Activated naive CD4-positive, alpha-beta T cell treated with anti-CD3 and anti-CD28 coated beads, Interleukin-2, amount 50 U/mL, for 72 hours (primary cell): ENCODE measurements at places on chromosomes 1 and 21.

DNA sequence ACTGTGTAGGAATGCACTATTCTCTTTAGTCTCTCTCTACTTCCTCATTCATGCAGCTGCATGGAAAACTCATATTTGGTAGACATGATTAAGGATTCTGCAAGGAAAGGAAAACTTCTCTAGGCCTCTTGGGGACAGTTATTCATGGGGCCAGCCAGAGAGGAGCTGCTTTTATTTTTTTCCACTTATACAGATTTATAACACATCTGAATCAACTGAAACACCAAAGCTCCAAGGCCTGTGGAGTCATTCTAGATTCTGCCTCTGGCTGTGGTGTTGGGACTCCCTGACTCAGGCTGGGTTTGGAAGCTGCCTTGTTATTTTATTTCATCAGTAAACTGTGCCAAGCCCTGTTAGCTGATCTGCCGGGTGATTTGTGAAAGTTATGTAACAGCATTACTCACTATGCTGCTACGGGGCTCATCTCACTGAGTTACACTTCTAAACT is 83.9 kb upstream of the EDEM3 start:
- no peak for DNase-seq

GRCh38 chr1:221078260-221078965 is 199.2 kb downstream of the HLX start:
- DNase-seq: no peak

DNA sequence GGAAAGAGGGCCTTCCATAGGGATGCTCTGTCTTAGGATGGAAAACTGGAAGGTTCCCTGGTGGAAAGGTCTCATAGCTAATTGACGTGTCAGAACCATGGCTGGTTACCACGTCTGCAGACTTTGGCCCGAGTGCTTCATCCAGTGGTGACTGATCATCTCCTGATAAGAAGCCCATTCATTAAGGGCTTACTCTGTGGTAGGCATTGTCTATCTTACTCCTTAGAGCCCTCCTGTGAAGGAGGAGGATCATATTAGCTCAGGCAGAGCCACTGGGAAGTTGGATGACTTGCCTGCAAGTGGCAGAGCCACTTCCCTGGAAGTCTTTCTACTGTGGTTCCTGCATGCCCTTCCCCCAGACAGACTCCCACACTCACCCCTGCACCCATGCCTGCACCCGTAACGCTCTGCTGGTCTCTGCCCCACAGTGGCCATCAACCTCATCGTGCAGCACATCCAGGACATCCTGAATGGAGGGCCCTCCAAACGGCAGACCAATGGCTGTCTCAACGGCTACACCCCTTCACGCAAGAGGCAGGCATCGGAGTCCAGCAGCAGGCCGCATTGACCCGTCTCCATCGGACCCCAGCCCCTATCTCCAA is 79.9 kb downstream of the UCK2 start:
- no peak for DNase-seq

DNA sequence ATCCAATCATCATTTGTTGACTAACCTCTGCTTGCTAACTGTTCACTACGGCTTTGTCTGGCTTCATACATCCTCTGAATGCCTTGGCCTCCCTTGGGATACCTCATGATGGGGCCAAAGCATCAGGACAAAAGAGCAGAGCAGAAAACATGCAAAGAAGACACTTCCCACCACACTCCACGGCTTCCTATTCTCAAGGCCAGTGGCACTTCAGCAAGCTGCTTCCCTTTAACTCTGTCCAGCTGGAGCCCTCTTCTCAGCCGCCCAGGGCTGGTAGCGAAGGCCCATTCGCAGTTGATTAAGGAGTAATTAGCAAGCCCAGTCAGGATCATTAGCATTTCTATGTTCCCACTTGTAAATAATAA is 224.3 kb upstream of the FGGY start:
- DNase-seq: no peak

GRCh38 chr1:26862781-26863684 is at the start of gene SFN:
TSS of gene SFN (plus strand) at chr1:26863149. CDS start at chr1:26863213, 64 bp downstream.
- no peak for DNase-seq

GRCh38 chr1:112817555-112818373 is 102.6 kb upstream of the PPM1J start:
- no peak for DNase-seq

- DNase-seq: no peak
Measured at GRCh38 chr21:29170944-29171343, 40.5 kb downstream of the MAP3K7CL start.

DNA sequence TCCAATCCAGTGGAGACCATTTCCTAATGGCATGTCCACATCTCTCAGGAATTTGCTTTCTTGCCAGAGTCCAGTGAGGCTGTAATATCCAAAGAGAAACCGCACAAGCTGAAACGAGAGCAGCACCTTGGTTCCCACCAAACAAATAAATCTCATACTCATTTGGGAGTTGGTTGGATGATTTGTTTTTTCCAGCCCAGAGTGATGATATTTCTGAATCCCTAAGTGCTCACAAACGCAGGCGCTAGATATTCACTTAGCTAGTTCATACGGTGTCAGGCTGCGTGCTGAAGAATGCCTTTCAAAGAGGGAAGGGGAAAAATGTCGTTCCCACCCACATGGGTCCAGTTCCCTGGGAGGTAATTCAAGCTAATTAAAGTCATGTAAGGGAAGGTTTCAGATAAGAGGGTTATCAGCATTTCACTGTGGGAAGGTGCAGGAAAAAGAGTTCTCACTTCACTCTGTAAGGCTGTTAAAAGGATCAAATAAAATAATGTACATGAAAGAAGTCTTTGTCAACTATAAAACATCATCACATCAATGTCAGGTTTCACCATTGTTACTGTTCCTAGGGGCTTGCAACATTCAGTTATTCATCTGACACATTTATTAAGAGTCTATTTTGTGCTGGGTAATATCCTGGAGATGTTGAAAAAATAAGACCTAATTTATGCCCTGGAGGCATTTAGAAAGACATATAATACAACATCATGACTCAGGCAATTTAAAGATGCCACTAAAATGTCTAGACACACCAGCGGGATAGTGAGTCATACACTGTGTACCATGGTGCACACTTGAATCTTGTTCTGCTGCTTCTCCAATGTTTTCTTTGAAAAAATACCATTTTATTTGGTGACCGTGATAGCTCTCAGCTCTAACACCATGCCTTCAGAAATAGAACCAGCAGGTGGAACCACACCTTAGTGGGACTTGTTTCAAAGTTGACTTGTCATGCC is 19.3 kb downstream of the DPT start:
- DNase-seq: no peak

GRCh38 chr1:152899027-152899426 is 9.3 kb upstream of the IVL start:
- no peak for DNase-seq

DNA sequence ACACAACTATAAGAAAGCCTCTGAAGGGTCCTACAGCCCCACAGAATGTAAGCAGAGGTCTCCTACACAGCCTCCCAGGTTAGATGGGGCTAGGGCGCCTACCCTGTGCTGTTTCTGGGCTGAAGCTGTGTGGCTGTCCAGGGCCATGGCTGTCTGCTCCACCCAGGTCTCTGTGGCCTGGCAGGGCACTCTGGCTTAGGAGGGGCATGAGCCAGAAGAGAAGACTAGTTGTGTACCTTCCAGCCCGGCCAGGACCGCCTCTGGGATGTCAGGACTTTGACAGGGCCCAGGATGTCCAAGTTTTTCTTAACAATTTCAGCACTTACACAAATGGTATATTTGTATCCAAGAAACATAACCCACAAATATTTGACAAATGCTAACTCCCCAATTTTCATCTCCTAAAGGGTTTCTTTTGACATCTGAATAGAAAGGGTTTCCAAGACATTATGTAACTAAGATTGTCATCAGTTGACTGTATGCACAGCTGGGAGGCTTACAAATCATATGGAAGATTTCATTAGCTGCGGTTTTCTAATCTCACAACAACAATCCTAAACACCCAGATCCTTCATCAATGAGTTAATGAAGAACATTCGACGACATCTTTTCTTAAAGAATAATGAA is 80.5 kb downstream of the HSF2BP start:
- no peak for DNase-seq

- DNase-seq: no peak
Measured at GRCh38 chr1:95679262-95679661, 445.3 kb downstream of the RWDD3 start.

DNA sequence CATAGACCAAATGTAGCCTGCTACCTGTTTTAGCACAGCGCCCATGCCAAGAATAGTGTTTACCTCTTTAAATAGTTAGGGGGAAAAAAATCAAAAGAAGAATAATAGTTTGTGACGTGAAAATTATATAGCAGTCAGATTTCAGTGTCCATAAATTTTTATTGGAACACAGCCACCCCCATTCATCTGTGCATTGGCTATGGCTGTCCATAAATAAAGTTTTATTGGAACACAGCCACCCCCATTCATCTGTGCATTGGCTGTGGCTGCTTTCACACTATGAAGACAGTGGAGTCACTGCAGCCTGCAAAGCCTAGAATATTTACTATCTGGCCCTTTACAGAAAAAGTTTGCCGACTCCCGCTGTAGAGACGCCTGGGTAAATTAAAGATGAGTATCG is 20.9 kb downstream of the EPHX1 start:
- no peak for DNase-seq

DNA sequence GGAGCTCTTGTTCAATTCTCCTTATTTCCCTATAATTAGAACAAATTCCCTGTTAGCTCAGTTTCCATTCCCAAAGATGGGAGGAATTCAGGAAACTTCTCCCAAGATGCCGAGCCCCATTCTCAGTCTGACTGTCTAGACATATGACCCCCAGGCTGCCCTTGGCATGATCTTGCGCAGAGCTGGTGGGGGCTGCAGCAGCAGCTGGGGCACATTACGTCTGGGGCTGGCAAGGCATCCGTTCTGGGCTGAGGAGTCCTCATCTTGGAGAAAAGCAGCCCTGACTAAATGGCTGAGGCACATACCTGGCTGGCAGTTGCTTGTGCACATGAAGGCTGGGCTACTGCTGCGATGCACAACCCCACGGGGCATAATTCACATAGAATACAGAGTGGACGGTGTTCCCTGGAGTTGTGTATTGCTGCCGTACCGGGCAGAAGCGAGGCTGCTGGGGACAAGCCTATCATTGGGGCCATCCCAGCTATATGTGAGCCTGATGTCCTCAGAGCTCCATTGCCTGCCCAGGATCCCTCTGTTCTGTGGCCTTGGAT is 36.4 kb upstream of the TRABD2B start:
- no peak for DNase-seq

DNA sequence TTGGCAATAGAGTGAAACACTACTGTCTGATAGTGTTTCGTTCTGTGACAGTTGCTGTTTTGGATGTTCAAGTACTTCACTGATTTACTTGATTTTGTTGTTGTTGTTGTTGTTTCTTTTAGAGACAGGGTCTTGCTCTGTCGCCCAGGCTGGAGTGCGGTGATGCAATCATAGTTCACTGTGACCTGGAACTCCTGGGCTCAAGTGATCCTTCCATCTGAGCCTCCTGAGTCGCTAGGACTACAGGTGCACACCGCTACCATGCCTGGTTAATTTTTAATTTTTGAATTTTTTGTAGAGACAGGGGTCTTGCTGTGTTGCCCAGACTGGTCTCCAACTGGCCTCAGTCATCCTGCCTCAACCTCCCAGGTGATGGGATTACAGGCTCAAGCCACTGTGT is 2.3 kb downstream of the ATF6 start:
- no peak for DNase-seq

DNA sequence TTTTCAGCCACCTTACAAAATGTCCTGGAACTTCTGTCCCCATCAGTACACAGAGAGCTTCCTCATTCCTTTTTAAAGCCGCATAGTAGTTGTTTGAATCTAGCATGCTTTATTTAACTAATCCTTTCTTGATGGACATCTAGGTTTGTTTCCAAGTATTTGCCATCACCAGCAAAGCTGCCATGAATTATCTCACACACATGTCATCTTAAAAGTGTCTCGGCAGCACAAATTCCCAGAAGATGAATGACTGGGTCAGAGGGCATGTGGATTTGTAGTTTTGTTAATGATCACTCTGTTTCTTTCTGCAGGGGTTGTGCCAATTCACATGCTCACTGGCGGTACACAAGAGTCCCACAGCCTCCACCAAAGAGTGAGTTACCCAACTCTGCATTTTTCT is 68.3 kb downstream of the CLIC6 start:
- DNase-seq: no peak

GRCh38 chr21:35637431-35637830 is 422.9 kb downstream of the SETD4 start:
- DNase-seq: no peak

- DNase-seq: no peak
Measured at GRCh38 chr1:185733818-185734735, at the start of gene HMCN1. TSS of gene HMCN1 (plus strand) at chr1:185734391. CDS start at chr1:185734780, 389 bp downstream.

GRCh38 chr21:43280949-43281633 is 112.3 kb downstream of the CRYAA start:
- DNase-seq: no peak

DNA sequence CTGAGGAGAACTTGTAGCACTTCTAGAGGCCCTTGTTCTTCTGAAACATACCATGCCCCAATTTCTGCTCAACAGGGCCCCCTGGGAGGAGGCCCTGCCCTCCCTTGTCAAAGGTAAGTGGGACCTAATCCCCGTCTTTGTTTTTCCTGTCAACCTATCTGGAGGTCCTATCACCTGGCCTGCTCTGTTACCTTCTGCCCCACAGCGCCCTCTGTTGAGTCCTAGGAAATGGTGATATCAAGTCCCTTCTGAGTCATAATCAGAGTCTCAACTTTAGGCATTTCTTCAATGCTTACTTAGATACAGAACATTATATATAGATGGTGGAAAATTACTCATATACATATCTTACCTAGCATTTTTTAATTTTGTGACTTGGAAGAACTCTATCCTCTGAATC is 28.2 kb upstream of the FCRL4 start:
- peak; percentile 41 for DNase-seq

DNA sequence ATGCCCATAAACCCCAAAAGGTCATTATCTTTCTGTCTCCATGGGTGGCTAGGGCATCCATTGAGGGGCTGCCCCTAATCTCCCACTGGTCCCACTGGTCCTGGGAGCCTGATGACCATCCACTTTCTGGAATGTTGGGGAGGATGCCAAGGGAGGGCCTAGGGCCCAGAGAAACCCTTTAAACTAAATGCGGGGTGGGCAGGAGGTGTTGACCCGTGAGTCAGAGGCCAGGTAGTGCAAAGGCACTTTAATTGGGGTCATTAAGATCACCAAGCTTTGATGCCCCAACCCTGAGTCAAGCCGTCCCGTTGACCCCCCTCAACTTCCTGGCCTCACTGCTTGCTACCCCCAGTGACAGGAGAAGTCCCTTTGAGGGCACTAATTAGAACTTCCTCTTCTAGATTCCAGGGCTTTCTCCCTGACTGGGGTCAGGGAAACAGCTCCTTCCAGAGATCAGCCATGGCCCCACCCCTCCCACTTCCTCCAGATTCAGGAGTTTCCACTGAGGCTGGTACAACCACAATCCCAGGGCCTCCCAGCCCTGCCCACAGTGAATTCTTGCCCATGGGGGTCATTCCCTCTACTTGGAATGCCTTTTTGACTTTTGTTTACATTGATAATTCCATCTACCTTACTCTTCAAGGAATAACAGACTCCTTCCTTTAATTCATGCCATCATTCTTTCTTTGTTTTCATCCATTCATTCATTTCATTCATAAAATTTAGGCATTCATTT is 15.5 kb upstream of the SERINC2 start:
- no peak for DNase-seq

DNA sequence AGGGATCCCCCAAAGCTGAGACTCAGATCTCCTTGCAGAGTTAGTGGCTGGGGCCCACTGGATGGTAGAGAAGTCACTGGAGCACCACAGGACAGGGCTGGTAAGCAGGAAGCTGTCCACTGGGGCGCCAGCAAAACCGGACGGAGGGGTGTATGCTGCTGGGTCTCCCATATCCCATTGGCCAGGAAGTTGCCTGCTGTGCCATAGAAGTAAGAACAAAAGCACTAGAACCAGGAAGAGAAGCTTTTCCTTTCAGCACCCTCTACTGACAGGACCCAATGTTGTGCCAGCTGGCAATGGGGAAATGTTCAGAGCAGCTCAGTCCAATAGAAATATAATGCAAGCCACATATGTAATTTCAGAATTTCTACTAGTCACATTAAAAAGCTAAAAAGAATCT is 146.6 kb downstream of the SPATA46 start:
- no peak for DNase-seq
